Stimulated activated CD8-positive, alpha-beta memory T cell treated with anti-CD3 and anti-CD28 coated beads, Interleukin-4, amount 100 ng/mL, for 1 hour (primary cell): ENCODE measurements at places on chromosomes 13 and 19.

DNA sequence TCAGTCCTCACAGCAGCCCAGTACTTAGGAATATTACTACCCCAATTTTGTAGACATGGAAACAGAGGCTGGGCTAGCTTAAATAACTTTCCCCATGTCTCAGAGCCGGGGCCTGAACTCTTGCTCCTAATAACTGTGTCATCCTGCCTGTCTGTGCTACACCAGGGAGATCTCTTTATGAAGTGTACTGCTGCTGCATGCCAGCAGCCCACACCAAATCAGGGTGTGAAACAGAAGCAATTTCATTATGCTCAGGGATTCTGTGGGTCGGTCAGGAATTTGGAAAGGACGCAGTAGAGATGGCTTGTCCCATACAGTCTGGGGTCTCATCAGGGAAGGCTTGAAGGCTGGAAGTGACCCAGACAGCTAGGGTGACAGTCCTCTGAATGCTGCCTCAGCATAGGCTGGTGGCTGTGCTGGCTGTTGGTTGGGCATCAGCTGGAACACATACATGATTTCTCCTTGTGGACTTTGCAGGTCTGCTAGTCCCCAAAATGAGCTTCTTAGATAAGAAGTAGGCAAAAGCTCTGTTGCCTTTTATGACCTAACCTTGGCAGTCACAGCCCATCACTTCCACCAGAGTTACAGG lies 22.6 kb downstream of the ZNF507 start:
- DNase-seq = no peak

DNA sequence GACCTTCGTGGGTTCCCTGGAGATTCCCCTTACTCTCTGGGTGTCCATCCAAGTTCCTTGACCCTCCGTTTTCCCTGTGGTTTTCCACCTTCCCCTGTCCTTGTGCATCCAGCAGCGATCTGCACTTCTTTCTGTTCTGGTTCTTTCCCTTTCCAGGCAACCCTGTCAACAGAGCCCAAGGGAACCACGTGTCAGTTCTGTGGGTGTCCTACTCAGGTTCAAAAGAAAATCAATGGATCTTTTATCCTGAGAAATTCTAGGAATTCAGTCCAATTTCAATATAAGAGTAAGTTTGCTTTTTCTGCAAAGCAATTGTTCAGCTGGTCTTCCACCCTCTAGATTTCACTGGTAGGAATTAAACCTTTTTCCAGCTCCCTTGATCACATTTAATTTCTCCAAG lies 1394.8 kb upstream of the SLC10A2 start:
- no peak for DNase-seq

GRCh38 chr13:110431425-110432294 lies 124.6 kb downstream of the COL4A2 start:
- no peak for DNase-seq

DNA sequence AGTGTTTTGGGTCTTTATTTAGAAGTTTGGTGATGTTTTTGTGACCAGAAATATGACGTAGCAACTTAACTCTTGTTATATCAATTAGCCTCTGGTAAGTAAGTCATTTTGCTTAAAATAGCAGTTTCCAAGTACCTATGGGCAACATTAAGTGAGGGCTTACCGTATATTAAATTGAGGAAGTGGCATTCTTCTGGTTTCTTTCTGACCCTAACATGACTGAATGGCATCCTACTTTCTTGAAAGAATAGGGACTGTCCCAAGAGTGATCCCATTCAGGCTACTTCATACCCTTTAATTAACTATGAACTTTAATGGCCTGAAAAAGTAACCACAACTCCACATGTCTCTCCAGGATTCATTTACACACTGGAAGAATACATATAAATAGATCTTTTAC lies 106.6 kb downstream of the MZT1 start:
- DNase-seq = no peak

- DNase-seq = no peak
Observed at GRCh38 chr19:29831686-29832085, 19.9 kb downstream of the CCNE1 start.

GRCh38 chr19:47573071-47574026 lies at the start of gene ZNF541:
TSS of gene ZNF541 (minus strand) at chr19:47573148. CDS start at chr19:47555856, 17,292 bp downstream.
- DNase-seq = peak; percentile 76

GRCh38 chr13:51760592-51760991 lies 43.4 kb downstream of the DHRS12 start:
- DNase-seq = no peak

DNA sequence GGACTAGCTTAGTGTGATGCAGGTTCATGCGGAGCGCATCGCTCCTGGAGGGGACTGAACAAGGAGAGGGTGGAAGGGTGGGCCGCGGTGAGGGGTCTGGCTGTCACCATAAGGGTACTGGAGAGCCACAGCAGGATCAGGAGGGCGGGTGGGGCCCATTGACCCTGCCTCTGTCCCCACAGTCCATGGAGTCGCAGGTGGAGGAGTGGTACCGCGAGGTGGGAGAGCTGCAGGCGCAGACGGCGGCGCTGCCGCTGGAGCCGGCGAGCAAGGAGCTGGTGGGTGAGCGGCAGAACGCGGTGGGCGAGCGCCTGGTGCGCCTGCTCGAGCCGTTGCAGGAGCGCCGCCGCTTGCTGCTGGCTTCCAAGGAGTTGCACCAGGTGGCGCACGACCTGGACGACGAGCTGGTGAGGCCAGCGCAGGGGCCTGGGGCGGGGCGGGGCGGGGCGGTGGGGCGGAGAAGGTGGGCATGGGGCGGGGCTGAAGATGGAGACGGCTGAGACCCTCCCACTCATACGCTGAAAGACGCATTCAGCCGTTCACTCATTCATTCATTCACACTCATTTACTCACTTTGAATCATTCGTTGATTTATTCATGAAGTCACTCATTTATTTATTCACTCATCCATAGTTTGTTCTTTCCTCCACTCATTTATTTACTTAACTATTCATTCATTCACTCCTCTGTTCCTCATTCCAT lies 27.5 kb upstream of the SHKBP1 start:
- peak; percentile 26 for DNase-seq

DNA sequence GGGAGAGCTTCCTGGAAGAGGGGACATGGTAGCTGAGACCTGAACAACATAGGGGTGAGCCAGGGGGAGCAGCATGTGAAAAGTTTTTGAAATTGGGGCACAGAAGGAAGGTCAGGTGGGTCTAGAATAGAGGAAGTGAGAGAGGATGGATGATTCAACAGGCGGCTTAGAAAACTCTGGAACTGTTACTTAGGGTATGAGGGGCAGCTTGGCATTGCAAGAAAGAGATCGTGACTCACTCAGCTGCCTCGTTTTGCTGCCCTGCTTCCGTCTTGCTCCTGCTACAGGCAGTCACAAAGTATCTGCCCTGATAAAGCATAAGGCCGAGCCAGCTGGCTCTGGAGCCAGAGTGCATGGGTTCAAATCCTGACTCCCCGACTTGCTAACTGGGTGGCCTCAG lies 1.3 kb upstream of the CEACAM20 start:
- no peak for DNase-seq

GRCh38 chr19:6271721-6272410 lies 7.9 kb downstream of the MLLT1 start:
- DNase-seq = no peak

- DNase-seq = no peak
Observed at GRCh38 chr19:39381910-39382611, 8.8 kb downstream of the PAF1 start.

GRCh38 chr13:80586356-80586755 lies 245.4 kb upstream of the SPRY2 start:
- no peak for DNase-seq

DNA sequence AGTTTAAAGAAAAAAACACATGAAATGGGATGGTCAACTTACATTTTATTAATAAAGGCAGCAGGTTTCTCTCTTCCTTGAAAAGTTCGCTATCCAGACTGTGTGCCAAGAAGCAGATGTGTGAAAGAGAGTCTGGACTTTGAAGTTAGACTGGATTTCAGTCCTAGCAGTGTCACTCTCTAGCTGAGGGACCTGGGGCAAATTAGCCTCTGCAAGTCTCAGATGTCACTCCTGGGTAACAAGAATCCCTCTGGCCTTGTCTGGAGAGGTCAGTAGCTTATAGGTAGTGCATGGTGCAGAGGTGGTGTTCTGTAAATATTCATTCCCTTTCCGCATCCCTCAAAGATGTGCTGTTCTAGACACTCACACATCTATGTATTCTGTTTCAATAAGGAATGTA lies 187.6 kb upstream of the RNF113B start:
- DNase-seq = no peak

DNA sequence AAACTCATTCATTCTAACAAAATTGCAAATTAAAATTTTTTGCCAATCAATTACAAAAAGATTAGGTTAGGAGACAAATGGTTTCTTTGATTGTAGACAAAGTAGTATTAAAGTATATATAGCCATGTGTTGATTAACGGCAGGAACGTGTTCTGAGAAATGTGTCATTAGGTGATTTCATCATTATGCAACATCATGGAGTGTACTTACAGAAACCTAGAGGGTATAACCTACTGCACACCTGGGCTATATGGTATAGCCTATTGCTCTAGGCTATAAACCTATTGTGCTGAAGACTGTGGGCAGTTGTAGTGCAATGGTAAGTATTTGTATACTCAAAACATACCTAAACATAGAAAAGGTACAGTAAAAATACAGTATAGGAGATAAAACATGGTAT lies 906.8 kb upstream of the SPRY2 start:
- DNase-seq = no peak

GRCh38 chr19:1189419-1189818 lies 15.4 kb upstream of the SBNO2 start:
- DNase-seq = peak; percentile 30

DNA sequence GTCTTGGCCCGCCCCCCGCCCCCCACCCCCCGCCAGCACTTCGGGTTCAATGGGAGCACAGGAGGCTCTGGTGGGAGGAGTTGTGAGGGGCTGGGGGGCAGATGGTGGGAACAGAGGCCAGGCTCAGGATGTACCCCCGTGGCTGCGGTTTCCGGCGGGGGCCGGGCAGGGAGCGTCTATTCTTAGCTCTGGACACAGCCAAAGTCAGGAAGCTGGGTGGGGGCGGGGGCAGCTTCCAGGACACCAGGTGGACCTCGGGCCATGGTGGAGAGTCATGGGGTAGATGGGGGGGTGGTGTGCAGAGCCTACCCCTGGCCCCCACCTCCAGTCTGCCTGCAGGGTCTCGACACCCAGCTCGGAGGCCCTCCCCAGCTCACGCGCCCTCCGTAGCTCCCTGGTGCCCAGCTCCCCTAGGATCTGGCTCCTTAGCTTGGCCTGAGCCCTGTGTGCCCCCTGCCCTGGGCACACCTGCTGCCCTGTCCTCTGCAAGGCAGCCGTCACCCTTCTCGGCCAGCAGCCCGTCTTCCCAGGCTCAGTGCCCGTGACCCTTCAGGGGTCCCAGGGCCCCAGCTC lies 2.2 kb upstream of the TBXA2R start:
- no peak for DNase-seq

DNA sequence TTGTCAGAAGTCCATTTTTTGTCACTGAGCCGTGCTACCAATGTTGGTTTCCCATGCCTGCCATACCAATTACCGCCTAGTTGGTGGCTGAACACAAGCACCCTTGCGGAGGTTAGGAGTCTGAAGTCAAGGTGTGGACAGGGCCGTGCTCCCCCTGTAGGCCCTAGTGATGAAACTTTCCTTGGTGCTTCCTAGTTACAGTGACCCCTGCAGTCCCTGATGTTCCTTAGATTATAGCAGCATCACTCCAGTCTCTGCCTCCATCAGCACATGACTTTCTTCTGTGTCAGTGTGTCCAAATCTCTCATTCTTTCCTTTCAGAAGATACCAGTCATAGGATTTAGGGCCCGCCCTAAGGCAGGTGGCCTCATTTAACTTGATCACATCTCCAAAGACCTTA lies 99.0 kb downstream of the MYO16 start:
- no peak for DNase-seq

DNA sequence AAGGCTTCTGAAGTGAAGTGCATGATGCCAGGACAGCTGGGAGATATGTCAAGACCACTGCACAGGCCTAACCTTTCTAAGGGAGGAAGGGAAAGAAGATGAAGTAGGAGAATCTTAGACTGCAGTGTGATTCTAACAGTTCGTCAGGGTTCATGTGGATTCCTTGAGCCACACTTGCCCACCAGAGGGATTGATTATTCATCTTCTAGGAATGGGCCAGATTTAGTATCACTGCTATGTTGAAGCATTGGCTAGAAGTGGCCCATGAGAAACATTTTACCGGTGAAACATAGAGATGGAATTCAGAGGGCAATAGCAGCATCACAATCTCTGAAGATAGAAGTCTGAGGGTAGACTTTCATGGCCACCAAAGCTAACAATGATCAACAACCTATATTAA lies 550.8 kb upstream of the SLITRK1 start:
- no peak for DNase-seq

- no peak for DNase-seq
Observed at GRCh38 chr19:3684054-3684816, 16.0 kb downstream of the PIP5K1C start.

- DNase-seq = no peak
Observed at GRCh38 chr19:38946229-38947010, 15.7 kb downstream of the MRPS12 start.

GRCh38 chr13:101231751-101232428 lies 184.4 kb downstream of the NALCN start:
- no peak for DNase-seq

DNA sequence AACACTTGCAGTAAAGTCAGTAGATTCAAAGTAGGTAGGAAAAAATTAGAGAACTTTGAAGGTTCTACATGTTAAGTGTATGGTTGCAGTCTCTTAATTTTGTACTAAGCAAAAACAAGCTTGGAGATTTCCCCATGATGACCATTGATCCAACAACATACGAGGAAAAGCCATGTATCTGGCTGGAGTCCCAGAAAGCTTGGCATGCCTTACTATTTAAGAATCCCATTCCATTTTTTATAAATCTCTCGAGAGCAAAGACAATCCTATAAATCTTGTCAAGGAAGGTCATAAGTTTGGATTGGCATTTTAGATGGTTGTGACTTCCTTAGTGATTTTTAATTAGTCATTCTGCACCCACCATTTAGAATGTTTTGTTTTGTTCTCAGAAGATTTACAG lies 495.9 kb downstream of the GPC5 start:
- DNase-seq = no peak

DNA sequence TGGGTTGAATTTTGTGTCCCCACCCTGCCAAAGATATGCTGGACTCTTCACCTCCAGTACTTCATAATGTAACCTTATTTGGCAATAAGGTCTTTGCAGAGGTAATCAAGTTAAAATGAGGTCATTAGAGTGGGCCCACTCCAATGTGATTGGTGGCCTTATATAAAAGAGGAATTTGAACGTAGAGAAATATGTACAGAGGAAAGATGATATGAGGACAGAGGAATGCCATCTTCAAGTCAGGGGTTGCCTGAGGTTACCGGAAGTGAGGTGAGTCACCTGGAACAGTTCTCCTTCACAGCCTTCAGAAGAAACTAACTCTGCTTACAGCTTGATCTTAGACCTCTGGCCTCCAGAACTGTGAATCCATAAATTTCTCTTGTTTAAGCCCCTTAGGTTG lies 69.9 kb downstream of the GPC5 start:
- DNase-seq = no peak

DNA sequence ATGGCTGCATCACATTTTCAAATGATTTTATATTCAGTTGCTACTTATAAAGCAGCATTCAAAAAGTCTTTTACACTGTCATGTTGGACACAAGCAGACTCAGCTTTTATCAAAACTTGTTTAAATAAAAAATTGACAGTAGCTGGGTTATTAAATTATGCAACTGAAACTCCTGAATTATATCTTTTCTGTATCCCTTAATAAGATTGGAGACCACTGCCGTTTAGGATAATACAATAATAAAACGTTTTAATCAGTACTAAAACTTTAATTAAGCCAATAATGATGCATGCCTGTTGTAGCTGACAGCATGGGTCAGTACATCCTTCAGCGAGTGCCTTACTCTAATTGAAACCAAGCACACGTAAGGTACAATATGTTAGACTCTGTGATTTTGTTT lies 78.0 kb downstream of the DPY19L3 start:
- no peak for DNase-seq
